Activated T-helper 1 cell treated with anti-CD3 and anti-CD28 coated beads, Interleukin-2, amount 50 U/mL, for 16 hours (primary cell): ENCODE measurements at places on chromosomes 2 and 18.

DNA sequence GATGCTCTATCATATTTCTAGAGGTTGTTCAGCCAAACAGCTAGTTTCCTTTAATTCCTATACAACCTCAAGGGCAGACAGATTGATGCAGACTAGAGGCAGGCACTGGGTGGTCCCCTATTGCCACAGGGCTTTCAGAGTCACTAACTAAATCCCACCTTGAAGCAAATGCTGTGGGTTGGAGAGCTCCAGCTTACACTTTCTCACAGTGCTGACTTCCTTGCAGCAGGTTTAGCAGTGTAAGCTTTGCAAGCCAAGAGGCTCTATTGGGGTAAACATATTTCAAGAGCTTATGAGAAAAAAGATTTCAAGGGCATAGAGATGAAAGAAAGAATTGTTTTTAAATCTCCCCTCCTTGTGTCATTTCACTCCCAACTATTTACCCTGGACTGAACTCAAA is 366.5 kb upstream of the CRIM1 start:
- DNase-seq = no peak

GRCh38 chr2:168286535-168286934 is 39.1 kb upstream of the STK39 start:
- DNase-seq = no peak

DNA sequence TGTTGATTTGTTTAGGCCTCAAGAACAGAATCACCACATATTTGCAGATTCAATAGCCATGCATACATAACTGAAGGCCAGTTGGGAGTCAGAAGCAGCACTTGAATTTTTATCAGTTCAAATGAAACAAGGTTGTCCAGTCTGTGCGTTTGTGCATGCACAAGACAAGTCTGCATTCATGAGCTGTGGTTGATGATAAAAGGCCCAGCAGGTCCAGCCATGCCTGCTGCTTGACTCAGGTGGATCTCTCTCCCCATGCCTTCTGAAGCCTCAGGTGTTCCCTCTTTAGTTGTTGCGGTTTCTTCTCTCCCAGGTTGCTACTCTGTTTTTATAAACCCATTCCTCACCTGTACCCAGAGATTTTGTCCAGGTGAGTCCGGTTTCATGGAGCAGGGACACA is 124.5 kb downstream of the CCDC102B start:
- DNase-seq = no peak

- DNase-seq = no peak
Observed at GRCh38 chr2:51151490-51152140, 119.7 kb upstream of the NRXN1 start.

GRCh38 chr18:2410688-2411087 is 160.6 kb downstream of the METTL4 start:
- no peak for DNase-seq

GRCh38 chr2:96792772-96793749 is 23.0 kb upstream of the CNNM3 start:
- no peak for DNase-seq

DNA sequence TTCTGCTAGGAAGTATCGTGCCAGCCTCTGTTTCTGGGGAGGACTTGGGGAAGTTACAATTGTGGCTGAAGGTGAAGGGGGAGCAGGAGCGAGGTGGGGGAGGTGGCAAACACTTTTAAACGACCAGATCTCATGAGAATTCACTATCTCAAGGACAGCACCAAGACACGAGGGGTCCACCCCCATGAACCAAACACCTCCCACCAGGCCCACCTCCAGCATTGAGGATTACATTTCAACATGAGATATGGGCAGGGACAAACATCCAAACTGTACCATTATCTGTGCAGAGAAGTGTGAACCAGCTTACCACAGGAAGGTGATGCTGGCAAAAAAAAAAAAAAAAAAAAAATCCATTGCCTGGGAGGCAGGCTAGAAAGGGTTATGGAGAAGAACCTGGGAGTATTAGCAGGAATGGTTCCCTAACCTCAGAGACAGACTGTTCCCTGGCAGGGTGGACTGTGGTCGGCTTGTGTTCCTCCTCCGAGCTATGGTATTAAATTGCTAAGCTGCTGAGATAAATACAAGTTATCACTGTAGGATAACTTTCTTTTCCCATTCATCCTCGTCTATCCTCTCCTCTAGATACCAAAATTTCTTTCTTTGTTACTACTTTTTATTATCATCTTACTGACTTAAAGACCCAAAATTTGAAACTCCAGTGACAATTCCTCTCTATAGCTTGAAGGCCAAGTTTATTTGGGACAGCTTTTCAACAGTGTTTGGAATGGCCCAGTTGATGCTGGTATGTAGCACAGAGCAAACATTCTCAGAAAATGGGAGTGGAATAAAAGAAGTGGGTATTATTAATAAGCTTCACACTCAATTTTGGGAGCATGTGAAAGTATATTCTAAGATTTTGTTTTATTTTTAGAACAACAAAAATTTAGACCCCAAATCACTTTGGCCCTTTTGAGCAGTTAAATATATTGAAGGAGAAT is 73.7 kb upstream of the MAP3K20 start:
- DNase-seq = no peak
